CD4-positive, alpha-beta T cell treated with Interleukin-1 beta for 1 hour (primary cell): ENCODE measurements at places on chromosomes 1 and 21.

- DNase-seq, result no peak
These were observed 66.0 kb downstream of the GNG4 start for GRCh38 chr1:235583511-235584001.

GRCh38 chr21:26471099-26471471 lies 102.0 kb downstream of the CYYR1 start:
- DNase-seq, result no peak

DNA sequence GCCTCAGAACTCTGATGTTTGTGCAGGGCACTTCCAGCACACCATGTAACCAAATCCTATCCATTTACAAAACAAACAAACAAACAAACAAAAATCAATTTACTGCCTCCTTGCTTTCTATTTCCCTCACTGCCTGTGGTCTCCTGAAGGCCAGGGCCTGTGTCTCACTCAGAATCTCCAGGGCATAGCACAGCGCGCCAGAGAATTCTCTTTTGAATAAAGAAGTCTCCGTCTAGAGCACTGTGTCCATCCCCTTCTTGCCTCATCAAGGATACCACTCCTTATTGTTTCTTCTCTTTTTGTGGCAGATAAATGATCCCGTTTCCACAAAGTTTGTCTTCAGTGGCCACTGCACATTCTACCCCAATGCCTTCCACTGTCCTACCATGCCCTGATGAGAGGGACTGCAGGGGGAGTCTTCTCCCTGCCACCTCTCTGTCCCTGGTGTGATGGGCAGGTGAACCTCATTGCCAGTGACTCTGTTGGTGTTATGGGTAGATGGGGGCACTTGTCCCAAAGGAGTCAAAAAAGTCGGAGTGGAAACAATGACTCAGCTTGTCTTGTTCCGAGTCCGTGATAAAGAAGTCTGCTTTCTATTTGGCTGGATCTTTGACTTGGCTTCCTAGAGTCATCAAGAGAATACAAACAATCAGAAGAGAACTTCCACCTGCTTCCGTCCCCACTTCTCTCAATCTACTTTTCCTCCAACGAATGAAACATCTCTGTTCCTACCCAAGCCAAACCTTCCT lies 30.0 kb downstream of the XCL2 start:
- DNase-seq, result no peak

DNA sequence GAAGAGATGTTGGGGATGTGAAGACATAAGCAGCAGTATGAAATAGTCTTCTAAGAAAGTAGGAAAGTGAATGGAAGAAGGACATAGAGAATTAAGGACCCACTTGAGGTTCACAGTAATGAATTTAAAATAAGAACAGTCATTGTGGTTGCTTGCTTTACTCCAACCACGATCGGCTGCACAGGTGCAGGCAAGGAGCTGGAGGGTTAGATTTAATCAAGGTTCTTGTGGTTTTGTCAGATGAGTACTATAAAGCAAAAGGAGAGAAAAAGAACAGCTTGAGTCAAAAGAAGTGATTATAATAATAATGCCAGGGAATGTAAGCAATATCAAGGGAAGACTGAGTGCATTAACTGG lies 46.1 kb upstream of the RBM34 start:
- peak; percentile 18 for DNase-seq

- no peak for DNase-seq
These were observed 371.7 kb upstream of the LRRC7 start for GRCh38 chr1:69196071-69196470.

DNA sequence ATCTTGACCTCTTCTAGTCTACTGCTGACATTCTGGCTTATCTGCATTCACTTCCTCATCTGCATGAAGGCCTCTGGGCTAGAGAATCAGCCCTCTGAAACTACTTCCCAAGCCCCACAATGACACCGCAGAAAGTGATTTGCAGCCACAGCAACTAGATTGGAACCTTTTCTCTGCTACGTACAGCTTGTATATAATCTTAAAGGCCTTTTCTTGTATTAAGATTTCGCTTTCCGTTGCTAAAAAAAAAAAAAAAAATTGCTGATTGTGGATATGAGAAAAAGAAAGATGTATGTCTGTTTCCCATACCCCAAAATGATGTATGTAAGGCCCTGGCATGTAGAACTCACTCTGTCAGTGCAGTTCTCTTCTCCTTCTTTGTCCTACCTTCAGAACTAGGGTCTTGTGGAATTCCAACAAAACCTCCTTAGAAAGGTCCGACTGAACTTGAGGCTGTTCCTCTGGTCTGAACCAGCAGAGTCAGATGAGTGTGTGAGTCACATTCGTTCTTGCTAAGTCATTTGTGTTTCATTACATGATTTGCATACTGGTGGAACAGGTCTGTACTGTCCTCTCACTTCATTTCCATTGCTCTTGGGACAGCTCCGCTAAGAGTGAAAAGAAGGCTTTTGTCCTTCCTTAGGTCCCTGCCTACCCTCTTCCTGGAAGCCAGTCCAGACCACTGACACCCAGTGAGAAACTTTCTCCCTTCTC lies 62.7 kb downstream of the PLPP3 start:
- peak; percentile 1 for DNase-seq

DNA sequence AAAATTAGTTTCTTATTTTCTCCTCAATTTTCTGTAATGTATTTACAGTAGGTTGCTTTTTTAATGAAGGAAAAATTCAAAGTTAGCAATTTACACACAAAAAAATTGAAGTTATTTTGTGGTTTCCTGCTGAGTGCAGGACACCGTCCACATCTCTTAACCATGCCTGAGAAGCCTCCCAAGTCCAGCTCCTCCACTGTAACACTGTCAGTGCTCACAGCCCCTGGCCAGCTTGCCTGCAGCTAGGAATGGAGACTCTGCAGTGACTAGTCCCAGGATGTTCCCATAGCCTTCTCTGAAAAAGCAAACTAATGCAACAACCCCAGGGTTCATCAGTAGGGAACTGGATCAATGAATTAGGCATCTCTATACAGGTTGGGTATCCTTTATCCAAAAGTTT lies 3.5 kb downstream of the A3GALT2 start:
- DNase-seq, result no peak

DNA sequence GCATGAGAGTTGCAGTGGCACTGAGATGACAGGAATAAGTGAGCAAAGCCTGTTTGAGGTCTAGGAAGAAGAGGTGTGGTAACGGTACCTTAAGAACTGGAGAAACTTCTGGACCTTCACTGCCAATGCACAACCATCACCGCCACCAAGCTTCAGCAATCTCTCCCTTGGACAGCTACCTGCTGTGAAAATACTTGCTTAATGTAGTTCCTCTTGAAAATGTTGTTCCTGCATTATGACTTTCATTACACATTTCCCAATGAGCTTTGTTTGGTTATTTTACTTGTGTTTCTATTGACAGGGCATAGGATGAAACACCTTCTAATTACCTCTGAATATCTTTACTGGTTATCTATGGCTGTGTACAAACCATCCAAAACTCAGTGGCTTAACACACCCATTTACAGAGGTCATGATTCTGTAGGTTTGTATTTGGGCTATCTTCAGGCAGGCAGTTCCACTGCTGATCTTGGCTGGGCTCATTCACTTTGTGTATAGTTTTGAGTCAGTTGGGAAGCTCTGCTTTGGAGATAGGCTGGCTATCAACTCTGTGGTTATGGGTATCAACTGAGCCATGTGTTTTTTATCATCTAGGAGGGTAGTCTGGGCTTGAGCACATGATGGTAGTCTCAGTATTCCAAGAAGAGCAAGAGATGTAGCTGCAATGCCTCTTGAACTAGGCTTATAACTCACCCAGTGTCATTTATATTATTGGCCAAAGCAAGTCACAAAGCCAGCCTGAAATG lies 149.4 kb downstream of the ELAVL4 start:
- DNase-seq, result no peak

GRCh38 chr1:98059620-98060019 lies 138.8 kb upstream of the DPYD start:
- DNase-seq, result no peak

DNA sequence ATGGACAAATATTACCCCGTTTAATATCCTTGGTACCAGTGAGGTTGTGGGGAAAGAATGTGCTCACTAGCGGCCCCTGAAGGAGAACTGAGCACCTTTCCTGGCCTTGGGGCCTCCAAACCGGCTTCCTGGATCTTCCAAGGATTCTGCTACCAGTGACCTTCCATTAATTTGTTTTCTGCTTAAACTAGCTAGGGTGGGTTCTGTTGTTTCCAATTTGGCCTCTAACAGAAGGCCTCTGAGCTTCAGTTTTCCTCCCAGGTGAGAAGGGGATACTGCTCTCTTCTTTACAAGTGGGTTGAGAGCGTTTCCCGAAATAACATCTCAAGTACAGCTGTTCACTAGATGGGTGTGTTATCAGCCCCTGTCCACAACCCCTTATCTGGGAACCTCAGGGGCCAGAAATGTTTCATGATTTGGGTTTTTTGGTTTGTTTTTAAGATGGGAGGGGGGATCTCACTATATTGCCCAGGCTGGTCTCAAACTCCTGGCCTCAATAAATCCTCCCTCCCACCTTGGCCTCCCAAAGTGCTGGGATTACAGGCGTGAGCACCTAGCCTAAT lies 16.9 kb upstream of the IFNGR2 start:
- no peak for DNase-seq

DNA sequence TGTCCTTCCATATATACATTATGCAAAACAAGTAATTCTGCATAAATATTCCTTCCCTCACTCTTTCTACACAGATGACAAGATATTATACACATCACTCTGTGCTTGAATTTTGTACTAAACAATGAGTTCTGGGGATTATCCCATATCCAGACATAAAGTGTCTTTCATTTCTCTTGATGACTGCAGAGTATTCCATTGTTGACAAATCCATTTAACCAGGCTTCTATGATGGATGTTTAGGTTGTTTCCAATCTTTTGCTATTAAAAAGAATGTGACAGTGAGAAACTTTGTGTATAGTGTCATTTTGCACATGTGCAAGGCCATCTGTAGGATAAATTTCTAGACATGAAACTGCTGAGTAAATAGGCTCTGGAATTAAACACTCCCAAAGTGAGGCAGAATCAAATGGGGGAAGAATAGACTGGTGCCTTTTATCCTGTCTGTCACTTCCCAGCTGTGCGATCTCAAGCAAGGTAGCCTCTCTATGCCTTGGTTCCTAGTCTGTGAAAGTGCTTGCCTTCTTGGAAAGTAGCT lies 29.9 kb upstream of the ATP2B4 start:
- no peak for DNase-seq

GRCh38 chr1:223708651-223709268 lies 3.6 kb upstream of the CAPN2 start:
- DNase-seq, result no peak

DNA sequence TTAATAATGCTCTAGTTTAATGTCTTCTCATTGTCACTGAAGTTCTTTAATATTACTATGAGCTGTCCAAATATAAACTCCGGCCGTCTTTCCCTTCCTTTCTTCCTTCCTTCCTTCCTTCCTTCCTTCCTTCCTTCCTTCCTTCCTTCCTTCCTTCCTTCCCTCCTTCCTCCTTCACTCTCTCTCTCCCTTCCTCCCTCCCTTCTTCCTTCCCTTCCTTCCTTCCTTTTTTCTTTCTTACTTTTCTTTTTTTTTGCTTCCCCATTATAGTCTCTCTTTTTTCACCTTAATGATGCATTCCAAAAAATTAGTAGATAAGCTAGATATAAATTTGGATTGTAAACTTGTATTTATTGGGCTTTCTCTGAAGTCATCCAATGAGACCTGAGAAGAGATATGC lies 431.0 kb upstream of the ADGRL4 start:
- DNase-seq, result no peak

GRCh38 chr1:208028526-208028925 lies 117.6 kb upstream of the CD34 start:
- DNase-seq, result no peak

DNA sequence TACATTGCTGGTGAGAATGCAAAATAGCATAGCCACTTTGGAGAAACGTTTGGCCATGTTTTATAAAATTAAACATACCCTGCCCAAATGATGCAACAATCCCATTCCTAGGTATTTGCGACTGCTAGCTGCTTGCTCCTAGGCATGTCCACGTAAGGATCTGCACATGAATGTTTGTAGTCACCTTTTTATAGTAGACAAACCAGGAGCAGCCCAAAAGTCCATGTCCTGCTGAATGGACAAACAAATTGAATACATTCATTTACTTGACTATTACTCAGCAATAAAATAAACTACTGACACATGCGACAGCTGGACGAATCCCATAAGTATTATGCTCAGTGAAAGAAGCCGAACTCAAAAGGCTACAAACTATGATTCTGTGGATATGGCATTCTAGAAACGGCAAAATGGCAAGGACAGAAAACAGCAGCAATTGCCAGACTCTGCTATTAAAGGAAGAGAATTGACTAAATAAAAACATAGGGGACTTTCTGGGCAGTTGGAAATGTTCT lies 161.9 kb upstream of the GALNT2 start:
- DNase-seq, result no peak

GRCh38 chr1:18681423-18681835 lies 50.8 kb downstream of the PAX7 start:
- DNase-seq, result peak; percentile 25

GRCh38 chr1:111920221-111921024 lies 69.0 kb downstream of the KCND3 start:
- no peak for DNase-seq

GRCh38 chr1:98478121-98478520 lies 183.4 kb upstream of the SNX7 start:
- DNase-seq, result no peak

DNA sequence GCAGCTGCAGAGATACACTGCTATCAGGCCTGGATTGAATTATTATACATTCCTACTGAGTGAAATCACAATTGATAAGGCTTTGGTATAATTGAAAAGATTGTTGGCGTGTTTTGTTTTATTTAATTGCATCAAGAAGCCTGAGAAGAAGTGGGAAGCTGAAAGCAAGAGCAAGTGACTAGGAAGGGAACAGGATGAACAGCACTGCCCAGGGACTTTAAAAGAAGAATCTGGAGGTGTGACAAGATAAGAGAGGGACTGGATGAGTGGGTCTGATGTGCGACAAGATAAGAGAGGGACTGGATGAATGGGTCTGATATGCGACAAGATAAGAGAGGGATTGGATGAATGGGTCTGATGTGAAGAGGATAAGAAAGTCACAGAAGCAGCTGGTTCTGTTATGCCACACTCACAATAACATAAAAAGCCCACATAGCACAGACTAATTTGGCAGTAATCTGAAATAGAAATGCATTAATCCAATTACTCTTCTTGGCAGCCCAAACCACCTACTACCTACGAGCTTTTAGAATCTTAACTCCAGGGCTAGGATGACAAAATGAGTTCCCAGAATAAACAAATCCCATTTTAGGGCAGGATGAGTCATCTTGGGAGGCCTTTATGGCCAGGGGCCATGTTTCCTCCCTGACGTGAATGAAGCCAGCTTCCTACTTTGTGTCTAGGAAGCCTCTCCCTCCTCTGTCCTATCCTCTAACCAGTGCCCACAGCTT lies 129.7 kb downstream of the DUSP10 start:
- DNase-seq, result no peak

GRCh38 chr1:182035097-182035770 lies 26.3 kb downstream of the ZNF648 start:
- DNase-seq, result no peak

GRCh38 chr1:61079898-61080336 lies 2.4 kb upstream of the NFIA start:
- no peak for DNase-seq
